ENCODE measurements at places on chromosomes 7 and 10.

DNA sequence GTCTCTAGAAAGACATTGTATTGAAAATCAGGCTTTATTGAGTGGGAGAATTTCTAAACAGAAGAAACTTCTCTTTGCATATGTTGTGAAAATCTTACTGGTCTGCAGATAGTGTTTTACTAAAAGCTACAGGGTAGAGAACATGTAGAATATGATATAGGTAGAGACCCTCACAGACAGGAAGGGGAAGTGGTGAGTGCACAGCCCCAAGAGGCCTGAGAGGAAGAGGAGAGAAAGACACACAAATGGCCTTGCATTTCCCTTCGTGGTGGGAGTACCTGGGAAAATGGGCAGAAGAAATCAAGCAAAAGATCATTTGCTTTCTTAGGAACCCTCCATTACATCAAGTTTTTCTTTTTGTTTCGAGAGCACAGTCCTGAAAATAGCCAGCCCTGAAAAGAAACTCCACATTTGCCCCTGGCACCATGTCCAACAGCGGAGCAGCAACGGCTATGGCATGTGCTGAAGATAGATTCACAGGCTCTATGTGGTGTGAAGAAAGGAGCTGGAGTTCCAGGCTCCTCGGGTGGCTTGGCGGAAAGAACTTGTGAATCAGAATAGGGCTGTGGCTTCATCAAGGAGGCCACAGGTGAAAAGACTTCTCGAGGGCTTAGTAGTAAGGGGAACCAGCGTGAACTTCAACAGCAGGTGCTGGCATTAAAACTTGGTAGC, 143.5 kb downstream of the CALCR start:
- DNase-seq, result no peak

DNA sequence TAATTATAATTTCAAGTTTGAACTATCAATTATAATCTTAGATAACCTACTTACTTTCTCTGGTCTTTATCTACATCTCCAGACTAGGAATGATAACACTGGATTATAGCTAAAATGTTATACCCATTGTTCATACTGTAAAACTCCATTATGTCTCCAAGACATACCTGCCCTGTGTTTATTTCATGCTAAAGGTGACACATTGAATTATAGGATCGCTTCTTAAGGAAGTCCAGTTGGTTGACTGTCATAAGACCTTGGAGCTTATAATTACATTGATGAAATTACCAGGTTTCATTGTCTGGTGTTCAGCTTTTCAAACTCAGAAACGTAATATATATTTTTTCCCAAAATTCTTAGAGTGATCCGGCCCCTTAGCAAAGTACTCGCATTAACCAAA, 15.5 kb upstream of the HERC4 start:
- DNase-seq, result no peak

GRCh38 chr7:116542618-116543017, 17.8 kb downstream of the CAV1 start:
- DNase-seq, result no peak

GRCh38 chr7:81583882-81584533, 185.8 kb downstream of the HGF start:
- no peak for DNase-seq

- no peak for DNase-seq
Observed at GRCh38 chr10:120286280-120286679, 170.7 kb upstream of the PLPP4 start.

GRCh38 chr7:147756300-147756699, 834.3 kb upstream of the C7orf33 start:
- DNase-seq, result no peak

DNA sequence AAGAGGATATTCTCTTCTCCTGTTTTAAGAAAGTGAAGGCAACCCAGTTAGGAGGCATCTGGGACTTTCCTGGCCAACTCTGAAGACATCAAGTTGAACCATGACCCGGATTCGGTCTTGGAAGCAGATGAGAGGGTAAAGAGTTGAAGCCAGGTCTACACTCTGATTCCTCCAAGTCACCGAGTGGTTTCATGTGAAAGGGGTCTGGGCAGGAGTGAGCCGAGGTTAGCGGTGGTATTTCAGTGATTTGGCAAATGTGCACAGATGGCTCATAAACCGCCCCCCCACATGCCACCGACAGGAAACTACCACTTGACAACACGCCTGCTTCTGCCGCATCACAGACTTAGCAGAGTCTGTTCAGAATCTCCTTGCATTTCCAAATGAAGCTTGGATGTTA, 11.4 kb upstream of the REPIN1 start:
- DNase-seq, result no peak

- DNase-seq, result no peak
Observed at GRCh38 chr10:16948361-16948760, 131.1 kb upstream of the RSU1 start.

DNA sequence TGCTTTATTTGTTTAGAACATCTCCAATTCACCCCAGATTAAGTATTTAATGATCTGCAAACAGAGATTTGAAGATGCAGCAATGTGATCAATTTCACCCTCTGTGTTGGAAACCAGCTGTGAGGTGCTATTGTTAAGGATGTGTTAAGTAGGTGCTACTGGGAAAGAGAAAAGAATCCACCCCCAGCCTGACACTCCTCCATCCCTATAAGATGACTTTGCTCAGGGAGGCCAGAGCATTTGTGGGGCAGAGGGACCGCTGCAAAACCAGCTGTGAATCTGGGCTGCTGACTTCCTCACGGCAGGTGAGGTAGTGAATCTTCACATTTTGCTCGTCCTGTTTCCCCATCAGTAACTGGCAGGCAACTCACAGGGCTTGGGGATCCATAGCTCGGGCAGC, 297.5 kb downstream of the GFRA1 start:
- no peak for DNase-seq

- DNase-seq, result no peak
Observed at GRCh38 chr10:48404646-48405045, 98.2 kb downstream of the MAPK8 start.

DNA sequence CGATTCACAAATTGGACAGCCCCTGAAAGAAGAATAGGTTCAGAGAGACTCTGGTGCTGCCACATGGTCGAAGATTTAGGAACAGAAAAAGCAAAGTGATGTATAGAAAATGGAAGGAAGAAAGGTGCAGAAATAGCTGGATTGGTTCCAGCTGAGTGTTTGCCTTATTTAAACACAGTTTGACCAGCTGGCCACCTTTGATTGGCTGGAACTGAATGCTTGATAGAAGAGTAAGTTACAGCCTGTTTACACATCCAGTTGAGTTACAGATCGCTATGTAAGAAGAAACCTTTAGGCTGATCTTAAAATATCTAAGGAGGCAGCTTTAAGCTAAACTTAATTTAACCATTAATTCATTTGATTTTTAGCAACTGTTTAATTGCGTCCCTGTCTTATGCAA, 40.3 kb upstream of the KAT6B start:
- no peak for DNase-seq

- peak; percentile 17 for DNase-seq
Observed at GRCh38 chr10:31426401-31426800, 107.4 kb downstream of the ZEB1 start.

GRCh38 chr7:112448891-112449290, 1.4 kb upstream of the IFRD1 start:
- no peak for DNase-seq

GRCh38 chr10:21487416-21488180, 37.9 kb downstream of the SKIDA1 start:
- no peak for DNase-seq

DNA sequence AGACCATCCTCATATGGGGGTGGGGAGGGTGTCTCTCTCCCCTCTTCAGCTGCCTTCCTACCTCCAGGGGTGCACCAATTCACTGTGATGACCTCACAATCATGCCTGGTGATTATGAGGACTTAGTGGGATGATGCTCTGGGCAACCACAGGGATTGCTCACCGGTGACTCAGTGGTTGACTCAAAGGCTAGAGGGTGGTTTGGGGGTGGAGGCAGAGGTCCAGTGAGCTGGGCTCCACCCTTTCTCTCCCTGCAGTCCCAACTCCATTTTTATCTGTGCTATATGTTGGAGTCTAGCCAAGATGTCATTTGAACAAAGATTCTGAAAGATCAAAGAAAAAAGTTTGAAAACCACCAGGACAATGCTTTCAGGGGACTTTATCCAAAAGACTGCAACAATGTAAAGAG, 286.9 kb downstream of the KCNMA1 start:
- no peak for DNase-seq

- DNase-seq, result no peak
Observed at GRCh38 chr7:98233219-98234070, 18.6 kb downstream of the TECPR1 start.

GRCh38 chr7:131723926-131724325, 167.5 kb upstream of the PODXL start:
- DNase-seq, result peak; percentile 16

DNA sequence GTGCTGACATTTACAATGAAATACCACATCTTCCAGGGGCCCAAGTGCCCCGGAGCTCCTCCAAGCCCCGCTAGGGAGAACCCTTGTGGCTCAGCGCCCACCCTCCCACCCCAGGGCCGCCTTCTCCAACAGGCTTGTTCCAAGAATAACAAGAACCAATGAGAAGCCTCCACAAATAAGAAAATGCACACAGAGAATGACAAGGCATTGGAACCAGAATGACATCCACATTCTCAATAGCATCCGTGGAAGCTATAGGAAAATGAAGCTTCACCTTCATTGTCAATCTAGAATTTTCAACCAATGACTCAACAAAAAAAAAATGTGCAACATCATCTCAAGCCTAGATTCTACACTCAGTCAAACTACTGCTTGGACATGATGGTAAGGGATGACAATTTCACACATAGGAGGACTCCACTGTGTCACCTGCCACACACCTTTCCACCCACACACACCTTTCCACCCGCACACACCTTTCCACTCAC, 50.4 kb upstream of the PPP2R2D start:
- no peak for DNase-seq

GRCh38 chr7:63093481-63093880, 905.2 kb upstream of the ZNF722 start:
- no peak for DNase-seq

- DNase-seq, result no peak
Observed at GRCh38 chr10:129467359-129468064, 471 bp downstream of the MGMT start.

GRCh38 chr7:158917818-158918217, 61.5 kb downstream of the DYNC2I1 start:
- DNase-seq, result no peak

GRCh38 chr10:8156918-8157317, 102.4 kb downstream of the GATA3 start:
- DNase-seq, result no peak

DNA sequence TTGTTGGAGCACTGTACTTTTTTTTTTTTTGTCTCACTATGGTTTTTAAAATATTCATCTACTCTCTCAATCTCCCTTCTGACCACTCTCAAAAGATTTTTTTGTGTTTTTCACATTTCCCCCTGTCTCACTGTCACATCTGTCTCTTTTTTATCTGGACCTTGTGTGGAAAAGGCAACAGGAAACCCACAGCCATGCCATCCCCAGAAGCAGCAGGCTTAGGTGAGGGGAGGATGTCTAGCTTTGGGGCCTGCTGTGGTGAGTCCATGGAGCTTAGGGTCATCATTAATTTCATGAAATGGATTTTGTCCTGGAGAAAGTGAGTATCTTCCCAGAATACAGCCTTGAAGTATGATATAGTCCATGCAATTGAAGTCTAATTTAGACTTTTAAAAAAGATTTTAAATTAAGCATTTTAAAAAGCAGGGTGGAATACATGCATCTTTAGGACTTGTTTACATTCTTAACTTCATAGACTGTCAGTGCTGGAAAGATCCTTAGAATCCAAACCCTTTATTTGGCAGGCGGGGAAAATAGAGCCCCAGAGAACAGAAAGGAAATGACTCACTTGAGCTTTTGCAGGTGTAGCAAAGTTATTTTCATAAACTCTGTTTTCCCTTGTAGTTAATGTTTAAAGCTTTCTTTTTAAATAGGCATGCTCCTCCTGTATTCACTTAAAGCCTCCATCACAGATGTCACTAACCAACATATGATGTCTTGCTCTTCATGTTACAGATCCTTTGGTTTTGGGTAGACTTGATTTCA, 25.1 kb downstream of the MINDY4 start:
- no peak for DNase-seq

GRCh38 chr7:122833888-122834570, 52.2 kb downstream of the CADPS2 start:
- DNase-seq, result no peak

- no peak for DNase-seq
Observed at GRCh38 chr10:71547312-71547711, 150.6 kb downstream of the CDH23 start.

- no peak for DNase-seq
Observed at GRCh38 chr10:112761256-112761655, 188.8 kb upstream of the TCF7L2 start.

DNA sequence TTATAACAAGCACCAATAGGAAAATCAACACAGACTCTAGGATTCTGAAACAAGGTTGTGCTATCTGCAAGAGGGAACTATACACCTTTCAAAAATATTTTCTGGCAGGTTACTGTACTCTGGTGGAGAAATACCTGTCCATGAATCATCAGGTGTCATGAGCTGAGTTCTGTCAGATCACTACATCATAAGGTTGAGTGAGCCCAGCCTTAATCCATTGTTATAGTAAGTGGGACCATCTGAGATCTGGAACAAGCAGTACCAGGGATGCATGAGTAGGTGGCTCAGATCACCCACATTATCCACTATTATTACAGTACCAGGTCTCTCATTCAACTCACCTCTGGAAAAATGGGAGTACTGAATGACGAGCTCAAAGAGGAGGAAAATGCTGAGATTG, 212.4 kb downstream of the DGKI start:
- no peak for DNase-seq
